Fibroblast of lung (primary cell): ENCODE measurements at places on chromosomes 4 and X. TPM values are rescaled to one million over a fixed set of nuclear protein-coding genes. Genes with fewer than 3 reads are reported as not detected.

DNA sequence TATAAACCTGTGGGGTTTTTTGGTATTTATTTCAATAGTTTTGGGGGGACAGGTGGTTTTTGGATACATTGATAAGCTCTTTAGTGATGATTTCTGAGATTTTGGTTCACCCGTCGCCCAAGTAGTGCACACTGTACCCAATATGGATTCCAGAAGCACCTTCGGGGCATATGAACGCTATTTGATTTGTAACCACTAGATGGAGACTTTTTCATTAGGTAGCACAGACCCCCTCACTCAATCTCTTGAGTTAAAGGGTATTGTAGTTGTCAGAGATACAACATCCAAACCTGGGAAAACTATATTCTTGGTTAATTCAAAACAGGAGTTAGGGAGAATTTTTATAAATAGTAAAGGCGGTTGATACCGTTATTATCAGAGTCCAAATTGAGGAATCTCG lies 79.8 kb downstream of the SPANXN3 start:
- H3K27me3 ChIP-seq: no peaks in the 10 kb centered on the region
- H3K4me3 ChIP-seq: no peak overlapping the region
- no peak for DNase-seq
- no peaks in the 10 kb centered on the region for H3K4me1 ChIP-seq
- no peaks in the 10 kb centered on the region for H3K36me3 ChIP-seq

DNA sequence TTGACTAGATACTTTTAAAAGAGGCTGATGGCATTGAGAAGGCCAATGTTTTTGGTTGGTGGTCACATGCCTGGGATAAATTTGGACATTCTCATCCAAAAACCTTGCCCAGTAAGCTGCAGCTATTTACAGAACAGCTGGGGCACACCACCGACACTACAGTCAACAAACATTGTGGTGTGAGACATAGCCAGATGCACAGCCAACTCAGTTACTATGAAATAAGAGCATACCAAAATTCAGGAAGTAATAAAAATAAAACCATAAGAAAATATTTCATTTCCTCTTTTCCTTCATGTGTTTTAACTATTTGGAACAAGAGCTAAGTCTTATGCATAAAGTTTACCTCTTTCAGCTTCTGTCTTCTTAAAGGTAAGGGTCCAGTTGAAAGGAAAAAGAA lies 8.8 kb downstream of the PPM1K start:
- no peaks in the 10 kb centered on the region for H3K4me1 ChIP-seq
- no peaks in the 10 kb centered on the region for H3K36me3 ChIP-seq
- H3K4me3 ChIP-seq: no peak overlapping the region
- no peak overlapping the region for H3K27ac ChIP-seq
- H3K27me3 ChIP-seq: no peaks in the 10 kb centered on the region
- DNase-seq: peak; percentile 47

The GAGE12E gene
- total RNA-seq: not detected in 2 replicates

DNA sequence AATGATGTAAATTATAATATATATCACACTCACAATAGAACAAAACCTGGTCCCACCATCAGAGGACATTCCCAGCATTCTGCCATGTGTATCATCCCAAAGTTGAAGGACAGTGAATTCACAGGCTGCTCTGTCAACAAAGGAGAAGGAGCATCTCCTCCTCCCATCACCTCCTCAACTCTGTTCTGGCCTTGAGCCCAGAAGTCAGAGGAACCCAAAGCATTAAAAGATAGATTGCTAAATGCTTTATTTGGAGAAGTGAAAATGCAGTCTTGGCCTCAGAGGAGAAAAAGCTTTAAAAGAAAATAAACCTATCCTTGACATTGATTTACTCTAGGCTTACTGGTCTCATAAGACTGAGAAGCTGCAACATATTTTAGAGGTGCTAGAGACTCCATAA lies 268.8 kb upstream of the RASGEF1B start:
- H3K36me3 ChIP-seq: no peaks in the 10 kb centered on the region
- no peaks in the 10 kb centered on the region for H3K4me1 ChIP-seq
- H3K27ac ChIP-seq: no peak overlapping the region
- DNase-seq: no peak
- H3K27me3 ChIP-seq: no peaks in the 10 kb centered on the region

The MAB21L2 gene
- total RNA-seq: under 0.01 TPM in 1 of 2 replicates, not detected in the other

The PTCHD1 gene
- total RNA-seq: under 0.01 TPM in 1 of 2 replicates, not detected in the other

DNA sequence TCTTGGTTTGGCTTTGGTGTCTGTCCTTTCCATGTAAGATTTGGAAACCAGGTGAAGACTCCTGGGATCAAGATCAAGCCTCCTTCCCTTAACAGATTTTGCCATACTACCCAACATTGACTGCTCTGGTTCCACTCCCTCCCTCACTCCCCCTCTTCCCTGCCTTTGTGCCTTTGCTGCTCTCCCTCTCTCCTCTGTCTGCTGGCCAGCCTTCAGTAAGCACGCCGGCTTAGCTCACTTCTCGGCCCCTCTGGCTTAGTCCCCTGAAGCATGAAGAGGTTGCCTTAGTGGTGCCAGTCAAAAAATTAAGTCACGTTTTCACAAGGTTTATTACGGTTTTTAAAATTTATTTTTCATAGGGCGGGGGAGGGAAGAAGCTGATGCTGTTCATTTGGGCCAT lies 6.0 kb downstream of the GRIA3 start:
- H3K27ac ChIP-seq: no peak overlapping the region
- no peaks in the 10 kb centered on the region for H3K4me1 ChIP-seq
- H3K4me3 ChIP-seq: no peak overlapping the region
- H3K36me3 ChIP-seq: no peaks in the 10 kb centered on the region
- peaks cover under 1% of the 10 kb centered on the region for H3K27me3 ChIP-seq

The MAGEB4 gene
- total RNA-seq: not detected in 2 replicates

- H3K4me1 ChIP-seq: no peaks in the 10 kb centered on the region
- no peaks in the 10 kb centered on the region for H3K27me3 ChIP-seq
- H3K36me3 ChIP-seq: no peaks in the 10 kb centered on the region
- H3K27ac ChIP-seq: no peak overlapping the region
- DNase-seq: peak; percentile 71
Observed at GRCh38 chrX:18390941-18391538, 34.4 kb upstream of the CDKL5 start.

The ADAMTS3 gene
- 2.1 TPM in 2 replicates for total RNA-seq

DNA sequence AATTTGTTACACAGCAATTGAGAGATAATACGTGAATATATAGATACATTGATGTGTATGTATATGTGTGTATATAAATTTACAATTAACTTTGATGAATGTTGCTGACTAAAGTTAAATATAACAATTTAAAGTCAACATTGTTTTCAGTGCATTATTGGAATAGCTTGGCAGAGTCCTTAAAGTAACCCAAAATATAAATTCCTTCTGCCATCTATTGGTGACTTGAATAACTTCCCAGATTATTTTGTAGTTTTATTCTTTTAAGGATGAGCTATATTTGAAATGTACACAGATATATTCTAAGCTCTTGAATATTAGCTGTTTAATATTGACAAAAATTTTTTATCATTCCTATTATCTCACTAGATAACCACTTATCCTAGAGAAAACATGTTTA lies 298.2 kb upstream of the FSTL5 start:
- DNase-seq: peak; percentile 6
- H3K27ac ChIP-seq: no peak overlapping the region
- no peaks in the 10 kb centered on the region for H3K4me1 ChIP-seq
- H3K4me3 ChIP-seq: no peak overlapping the region

- no peak overlapping the region for H3K4me3 ChIP-seq
- H3K4me1 ChIP-seq: peaks cover 26% of the 10 kb centered on the region
- DNase-seq: peak; percentile 87
- no peaks in the 10 kb centered on the region for H3K36me3 ChIP-seq
- H3K27me3 ChIP-seq: no peaks in the 10 kb centered on the region
Observed at GRCh38 chr4:74114234-74114633, 15.2 kb upstream of the CXCL2 start.

GRCh38 chr4:55323375-55323774 lies 22.7 kb upstream of the SRD5A3 start:
- H3K4me1 ChIP-seq: no peaks in the 10 kb centered on the region
- H3K36me3 ChIP-seq: no peaks in the 10 kb centered on the region
- DNase-seq: no peak
- no peaks in the 10 kb centered on the region for H3K27me3 ChIP-seq

DNA sequence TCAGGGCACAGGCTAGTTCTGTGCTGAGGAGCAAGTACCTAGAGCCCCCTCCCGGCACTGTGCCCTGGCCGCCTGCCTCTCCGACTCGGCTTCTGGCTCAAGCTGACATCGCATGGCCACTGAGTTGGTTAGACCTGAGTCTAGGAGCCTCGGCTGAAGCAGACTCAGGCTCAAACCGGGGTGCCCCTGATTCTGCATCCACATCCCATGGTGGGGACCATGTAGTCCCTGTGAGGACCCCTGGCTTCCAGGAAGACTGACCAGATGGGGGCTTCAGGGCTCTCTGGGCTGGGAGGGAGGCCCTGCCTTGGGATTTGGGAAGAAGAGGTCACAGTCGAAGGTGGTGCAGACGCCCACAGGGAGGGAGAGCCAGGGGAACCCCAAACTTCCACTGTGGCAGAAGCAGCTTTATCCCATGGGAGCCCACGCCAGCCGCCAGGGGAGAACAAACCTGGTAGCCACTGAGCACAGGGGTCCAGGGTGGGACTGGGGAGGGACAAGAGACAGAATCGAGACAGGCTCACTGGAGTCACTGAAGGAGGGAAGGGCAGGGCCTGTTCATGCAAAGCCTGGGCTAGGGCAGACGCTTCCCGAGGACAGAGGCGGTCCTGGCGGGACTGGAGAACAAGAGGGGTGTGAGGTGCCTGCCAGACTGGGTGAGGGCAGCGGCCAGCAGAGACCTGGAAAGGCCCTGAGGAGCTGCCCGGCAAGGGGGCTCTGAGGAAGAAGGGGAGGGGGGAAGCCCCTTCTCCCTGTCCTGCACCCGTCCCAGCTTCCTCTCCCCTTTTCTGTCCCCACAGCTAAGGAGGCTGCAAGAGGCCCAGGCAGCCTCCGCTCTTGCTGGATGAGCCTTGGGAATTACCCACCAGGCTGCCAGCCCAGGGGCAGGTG lies 1.1 kb downstream of the PDE6B start:
- H3K27me3 ChIP-seq: no peaks in the 10 kb centered on the region
- H3K36me3 ChIP-seq: no peaks in the 10 kb centered on the region
- no peaks in the 10 kb centered on the region for H3K4me1 ChIP-seq
- no peak for DNase-seq
- H3K4me3 ChIP-seq: no peak overlapping the region

GRCh38 chr4:14749910-14750309 lies 252.4 kb upstream of the CPEB2 start:
- H3K27me3 ChIP-seq: no peaks in the 10 kb centered on the region
- peak; percentile 5 for DNase-seq
- H3K4me3 ChIP-seq: no peak overlapping the region
- H3K4me1 ChIP-seq: no peaks in the 10 kb centered on the region
- no peak overlapping the region for H3K27ac ChIP-seq
- no peaks in the 10 kb centered on the region for H3K36me3 ChIP-seq

The CT47B1 gene
- not detected in 2 replicates for total RNA-seq

The HTN3 gene
- not detected in 2 replicates for total RNA-seq

The RLIM gene
- total RNA-seq: 46.2 and 57.0 TPM in 2 replicates

The ADGRG4 gene
- not detected in 2 replicates for total RNA-seq

- H3K36me3 ChIP-seq: no peaks in the 10 kb centered on the region
- H3K4me3 ChIP-seq: no peak overlapping the region
- H3K4me1 ChIP-seq: no peaks in the 10 kb centered on the region
- no peak overlapping the region for H3K27ac ChIP-seq
- H3K27me3 ChIP-seq: no peaks in the 10 kb centered on the region
Observed at GRCh38 chr4:87911252-87911774, 64.2 kb upstream of the SPP1 start.

- peak; percentile 57 for DNase-seq
- H3K27ac ChIP-seq: no peak overlapping the region
- H3K27me3 ChIP-seq: no peaks in the 10 kb centered on the region
- H3K4me1 ChIP-seq: no peaks in the 10 kb centered on the region
- no peak overlapping the region for H3K4me3 ChIP-seq
Observed at GRCh38 chrX:107537815-107538214, 88.4 kb downstream of the FRMPD3 start.

The AWAT2 gene
- not detected in 2 replicates for total RNA-seq

- H3K27me3 ChIP-seq: no peaks in the 10 kb centered on the region
- H3K4me3 ChIP-seq: no peak overlapping the region
- peak overlapping the region; percentile 33 for H3K27ac ChIP-seq
- H3K36me3 ChIP-seq: no peaks in the 10 kb centered on the region
- peaks cover 13% of the 10 kb centered on the region for H3K4me1 ChIP-seq
Observed at GRCh38 chr4:78569306-78569821, 17.8 kb downstream of the ANXA3 start.

The SORBS2 gene
- total RNA-seq: 0.26 and 0.33 TPM in 2 replicates

- H3K27ac ChIP-seq: no peak overlapping the region
- no peaks in the 10 kb centered on the region for H3K27me3 ChIP-seq
- no peak overlapping the region for H3K4me3 ChIP-seq
- no peak for DNase-seq
Observed at GRCh38 chr4:129046055-129046959, 47.0 kb downstream of the SCLT1 start.
